ENCODE measurements at places on chromosomes 4 and X. TPM values are rescaled to one million over a fixed set of nuclear protein-coding genes. Genes with fewer than 3 reads are reported as not detected.

GRCh38 chr4:6471307-6472007 lies 957 bp downstream of the PPP2R2C start:
- no peak overlapping the region for H3K27ac ChIP-seq
- peaks cover 77% of the 10 kb centered on the region for H3K27me3 ChIP-seq
- H3K4me3 ChIP-seq = peak overlapping the region; percentile 21
- H3K4me1 ChIP-seq = peaks cover 3% of the 10 kb centered on the region
- no peaks in the 10 kb centered on the region for H3K36me3 ChIP-seq

DNA sequence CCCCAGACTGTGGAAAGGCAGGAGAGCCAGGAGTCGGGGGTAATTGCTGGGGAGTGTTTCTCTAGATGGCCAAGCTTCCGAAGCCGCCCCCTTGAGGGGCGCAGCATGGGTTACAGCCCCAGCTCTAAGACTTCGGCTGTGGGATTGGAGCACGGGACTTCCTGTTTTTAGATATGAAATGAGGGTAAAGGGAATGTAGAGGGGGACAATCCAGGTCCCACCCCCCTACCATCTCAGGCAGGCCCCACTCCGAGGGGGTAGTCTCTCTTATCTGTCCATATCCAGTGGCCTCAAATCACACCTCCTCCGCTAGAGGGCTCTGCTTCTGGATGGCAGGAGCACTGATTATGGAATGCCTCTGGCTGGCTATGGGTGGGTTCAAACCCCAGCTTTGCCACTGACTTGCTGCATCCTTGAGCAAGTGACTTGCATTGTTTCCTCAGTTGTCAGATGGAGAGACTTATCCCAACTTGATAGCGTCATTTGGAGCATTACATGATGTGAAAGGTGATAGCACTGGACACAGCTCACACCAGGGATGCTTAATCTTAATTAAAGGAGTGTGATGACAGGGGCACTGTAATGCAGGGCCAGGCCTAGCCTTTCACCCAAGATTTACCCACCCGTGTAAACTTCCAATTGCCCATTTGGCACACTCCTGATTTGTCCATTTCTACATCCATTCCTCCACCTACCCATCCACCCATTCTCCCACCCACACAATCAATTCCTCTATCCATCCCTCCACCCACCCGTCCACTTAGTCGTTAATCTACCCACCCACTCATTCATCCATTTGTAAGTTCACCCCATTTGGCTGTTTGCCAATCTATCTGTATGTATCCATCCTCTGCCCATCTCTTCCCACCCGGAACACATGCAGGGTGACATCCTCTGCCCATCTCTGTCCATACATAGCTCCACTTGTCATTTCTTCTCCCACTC lies 848 bp upstream of the KCND1 start:
- H3K27ac ChIP-seq = peak overlapping the region; percentile 87
- H3K36me3 ChIP-seq = peaks cover 11% of the 10 kb centered on the region
- DNase-seq = no peak
- H3K27me3 ChIP-seq = no peaks in the 10 kb centered on the region
- peaks cover 5% of the 10 kb centered on the region for H3K4me1 ChIP-seq
- H3K4me3 ChIP-seq = peak overlapping the region; percentile 69

DNA sequence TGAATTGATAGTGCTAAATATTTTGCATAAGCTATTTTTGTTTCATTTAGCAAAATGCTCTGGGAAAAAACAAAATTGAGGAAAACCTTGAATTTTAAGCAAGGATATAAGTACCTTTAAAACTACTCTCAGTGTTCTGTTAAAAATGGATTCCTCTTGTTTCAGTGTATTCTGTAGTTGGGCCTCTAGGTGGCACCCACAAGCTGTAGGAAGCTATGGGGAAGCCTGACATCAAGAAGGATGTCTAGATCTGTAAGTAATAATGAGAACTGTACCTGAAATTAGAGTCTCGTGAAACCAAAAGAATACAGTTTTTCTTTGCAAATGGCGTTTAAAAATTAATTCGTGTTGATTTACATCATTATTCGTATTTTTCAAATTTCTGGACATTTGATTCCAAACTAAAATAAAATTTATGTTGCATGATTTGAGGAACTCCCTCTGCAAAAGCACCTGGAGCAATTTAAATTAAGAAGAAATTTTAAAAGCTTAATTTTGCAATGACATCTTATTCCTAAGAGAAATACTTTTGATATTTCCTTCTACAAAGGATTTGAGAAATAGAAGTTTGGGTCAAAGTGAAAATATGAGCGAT lies 51.2 kb downstream of the TMPRSS11E start:
- H3K4me1 ChIP-seq = peaks cover 17% of the 10 kb centered on the region
- H3K27ac ChIP-seq = peak overlapping the region; percentile 69

DNA sequence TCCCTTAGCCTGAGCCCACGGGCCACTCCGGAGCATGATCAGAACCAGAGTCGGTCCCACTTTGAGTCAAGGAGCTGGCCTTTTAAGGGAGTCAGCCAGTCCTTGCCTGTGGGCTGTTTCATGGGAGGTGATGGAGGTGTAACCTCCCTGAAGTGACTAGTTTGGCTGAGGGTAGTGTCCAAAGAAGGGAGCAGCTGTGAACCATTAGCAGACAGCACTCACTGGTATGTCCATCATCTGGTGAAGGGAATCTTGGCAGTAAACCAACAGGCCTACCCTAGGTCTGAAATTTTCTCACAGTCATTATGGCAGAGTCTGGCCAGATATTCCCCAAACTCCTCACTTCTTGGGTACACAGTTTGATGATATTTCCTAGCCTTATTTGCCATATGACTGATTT lies 12.3 kb upstream of the REPS2 start:
- H3K4me3 ChIP-seq = no peak overlapping the region
- no peaks in the 10 kb centered on the region for H3K36me3 ChIP-seq
- DNase-seq = no peak
- peaks cover 14% of the 10 kb centered on the region for H3K27me3 ChIP-seq

The UGT2B10 gene
- total RNA-seq = not detected

The HPGD gene
- total RNA-seq = 3.4 TPM

GRCh38 chrX:13864264-13864663 lies 47.4 kb upstream of the GPM6B start:
- no peaks in the 10 kb centered on the region for H3K4me1 ChIP-seq
- no peak overlapping the region for H3K27ac ChIP-seq
- H3K27me3 ChIP-seq = no peaks in the 10 kb centered on the region

DNA sequence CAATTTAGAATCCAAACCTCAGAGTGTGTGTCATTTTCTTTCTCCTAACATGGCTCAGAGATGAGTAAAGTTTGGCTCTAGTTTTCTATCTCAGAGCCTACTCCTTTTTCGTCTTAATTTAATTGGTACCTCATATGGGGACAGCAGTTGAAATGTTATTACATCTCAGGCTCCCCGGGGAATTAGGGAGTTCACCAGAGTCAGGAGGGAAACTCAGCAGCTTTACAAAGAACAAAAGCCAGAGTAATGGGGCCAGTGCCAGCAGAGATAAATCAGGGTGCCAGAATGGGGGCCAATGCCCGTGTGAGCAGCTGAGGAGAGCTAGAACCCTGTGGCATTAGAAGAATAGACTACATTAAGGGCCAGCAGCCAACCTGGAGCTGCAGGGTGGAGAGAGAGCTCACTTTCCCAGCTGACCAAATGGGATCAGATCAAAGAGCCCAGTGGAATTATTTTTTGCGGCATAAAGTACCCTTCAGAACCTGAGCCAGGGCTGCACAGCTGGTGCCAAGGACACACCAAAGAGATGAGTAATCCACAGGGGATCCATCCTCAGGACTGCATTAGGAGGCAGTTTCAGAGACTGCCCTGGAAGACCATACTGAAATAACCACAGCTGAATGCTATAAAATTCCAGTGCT lies 207.1 kb upstream of the DKK2 start:
- H3K4me3 ChIP-seq = no peak overlapping the region
- H3K4me1 ChIP-seq = no peaks in the 10 kb centered on the region
- H3K27me3 ChIP-seq = no peaks in the 10 kb centered on the region
- DNase-seq = no peak

The MAP9 gene
- 33.2 TPM for total RNA-seq

DNA sequence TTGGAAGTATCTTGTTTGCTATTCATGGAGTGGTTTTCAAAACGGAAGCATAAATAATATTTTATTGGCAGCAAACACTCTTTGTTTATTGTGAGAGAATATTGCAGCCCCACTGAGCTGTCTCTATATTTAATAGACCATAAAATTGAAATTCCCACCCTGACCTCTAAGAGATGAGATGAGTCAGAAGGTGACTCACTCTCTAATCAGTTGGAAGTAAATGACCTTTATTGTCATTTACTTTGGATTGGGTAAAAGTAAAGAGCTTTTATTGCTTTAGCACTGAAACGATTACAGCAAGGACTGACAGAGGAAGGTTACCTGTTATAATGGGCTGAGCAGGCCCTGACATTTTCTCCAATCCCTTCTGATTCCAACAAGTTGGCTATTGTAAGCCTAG lies 55.0 kb downstream of the SYTL5 start:
- no peak overlapping the region for H3K27ac ChIP-seq
- H3K4me1 ChIP-seq = peaks cover 2% of the 10 kb centered on the region
- peaks cover 1% of the 10 kb centered on the region for H3K36me3 ChIP-seq
- DNase-seq = no peak
- no peak overlapping the region for H3K4me3 ChIP-seq

DNA sequence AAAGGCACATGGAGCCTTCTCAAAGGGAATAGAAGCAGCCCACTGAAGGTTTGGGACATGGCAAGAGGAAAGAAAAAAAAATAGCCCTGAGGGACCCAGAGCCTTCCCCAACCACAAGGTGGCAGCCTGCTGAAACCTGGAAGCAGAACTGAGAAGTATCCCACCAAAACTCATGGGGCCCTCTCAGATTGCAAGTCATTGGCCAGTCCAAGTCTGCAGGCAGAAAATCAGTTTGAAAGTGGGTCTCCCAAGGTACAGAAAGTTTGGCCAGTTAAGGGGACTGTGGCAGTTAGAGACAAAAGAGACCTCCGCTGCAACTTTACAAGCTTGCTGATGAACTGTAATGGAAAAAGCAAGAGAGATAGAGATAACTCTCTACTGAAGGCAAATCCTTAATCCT lies 155.8 kb downstream of the ANTXR2 start:
- peaks cover 8% of the 10 kb centered on the region for H3K4me1 ChIP-seq
- no peak for DNase-seq
- H3K36me3 ChIP-seq = peaks cover 6% of the 10 kb centered on the region
- no peaks in the 10 kb centered on the region for H3K27me3 ChIP-seq
- H3K27ac ChIP-seq = no peak overlapping the region
- H3K4me3 ChIP-seq = no peak overlapping the region

The CXCL11 gene
- total RNA-seq = not detected

DNA sequence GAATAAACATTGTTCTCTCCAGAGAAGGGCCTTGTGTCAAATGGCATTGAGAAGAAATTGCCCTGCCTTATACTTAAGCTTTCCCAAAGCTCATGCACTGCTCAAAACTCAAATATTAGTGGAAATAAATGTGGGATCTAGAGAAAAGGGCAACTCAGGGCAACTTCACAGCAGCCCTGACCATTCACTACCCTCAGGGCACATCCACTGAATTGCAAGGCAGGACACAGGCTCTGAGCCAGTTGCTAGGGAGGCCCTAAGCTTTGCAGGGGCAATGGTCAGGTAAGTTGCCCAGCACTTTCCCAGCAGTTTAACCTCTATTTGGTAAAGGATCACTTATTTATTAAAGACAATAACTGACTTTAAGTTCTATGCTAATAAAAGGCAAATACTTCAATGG lies 255.3 kb upstream of the TEX13A start:
- H3K4me1 ChIP-seq = peaks cover 7% of the 10 kb centered on the region
- H3K36me3 ChIP-seq = no peaks in the 10 kb centered on the region
- H3K27ac ChIP-seq = no peak overlapping the region
- no peak for DNase-seq
- H3K27me3 ChIP-seq = no peaks in the 10 kb centered on the region

DNA sequence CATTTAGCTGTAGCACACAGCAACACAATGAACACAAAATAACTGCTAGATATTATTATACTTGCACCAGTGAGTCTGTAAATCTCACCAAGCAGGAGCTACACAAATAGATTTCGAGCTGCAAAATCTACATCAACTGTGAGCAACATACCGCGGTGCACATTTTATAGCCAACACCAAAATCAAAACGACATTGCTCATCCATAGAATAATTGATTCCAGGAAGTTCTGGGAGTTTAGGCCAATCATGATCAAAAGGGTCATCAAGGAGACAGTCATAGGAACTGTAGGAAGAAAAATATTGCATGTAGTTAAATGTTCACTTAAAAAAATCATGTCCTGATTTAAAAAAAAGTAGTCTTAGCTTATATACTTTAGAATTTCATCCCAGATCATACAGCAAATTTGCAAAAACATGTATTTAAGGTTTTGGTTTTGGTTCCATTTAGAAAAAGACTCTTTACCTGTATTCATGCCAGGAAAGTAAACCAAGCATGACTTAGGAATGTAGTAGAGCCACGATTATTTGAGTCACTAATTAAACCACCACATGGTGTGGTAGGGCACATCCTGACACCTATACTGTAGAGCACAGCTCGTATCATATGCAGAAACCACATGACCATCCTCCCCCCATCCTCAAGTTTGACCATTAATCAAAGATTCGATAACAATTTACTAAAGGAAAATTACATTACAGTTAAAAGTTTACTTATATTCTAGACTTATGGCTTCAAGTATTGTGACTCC lies 250.4 kb downstream of the ADAMTS3 start:
- DNase-seq = no peak
- no peaks in the 10 kb centered on the region for H3K4me1 ChIP-seq
- no peak overlapping the region for H3K27ac ChIP-seq
- H3K27me3 ChIP-seq = no peaks in the 10 kb centered on the region
- no peak overlapping the region for H3K4me3 ChIP-seq

DNA sequence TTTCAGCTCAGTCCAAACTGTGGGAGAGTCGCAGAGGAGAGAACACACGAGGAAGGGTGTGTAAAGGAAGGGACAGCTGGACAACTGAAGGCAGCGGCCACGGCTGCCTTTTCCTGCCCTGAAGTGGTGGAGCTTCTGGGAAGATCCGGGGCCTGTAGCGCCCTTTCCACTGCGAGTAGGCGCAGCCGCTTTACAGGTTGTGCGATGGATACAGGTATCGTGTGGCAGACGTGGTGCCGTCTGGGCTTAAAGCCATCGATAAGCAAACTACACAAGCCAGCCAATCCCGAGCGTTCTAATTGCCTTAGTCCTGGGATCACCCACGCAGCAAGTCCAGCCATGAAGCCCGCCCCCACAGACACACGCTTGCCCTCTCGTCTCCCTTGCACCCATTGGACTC lies 15.4 kb downstream of the NKX6-1 start:
- no peak overlapping the region for H3K4me3 ChIP-seq
- H3K27me3 ChIP-seq = peaks cover 76% of the 10 kb centered on the region
- peaks cover 17% of the 10 kb centered on the region for H3K4me1 ChIP-seq

The PPEF2 gene
- not detected for total RNA-seq

GRCh38 chr4:38020386-38020785 lies 60.2 kb downstream of the PTTG2 start:
- H3K4me1 ChIP-seq = peaks cover 18% of the 10 kb centered on the region
- peaks cover 29% of the 10 kb centered on the region for H3K36me3 ChIP-seq
- H3K27me3 ChIP-seq = no peaks in the 10 kb centered on the region
- DNase-seq = no peak
- H3K4me3 ChIP-seq = no peak overlapping the region

GRCh38 chr4:15365641-15366040 lies 62.2 kb upstream of the C1QTNF7 start:
- no peaks in the 10 kb centered on the region for H3K36me3 ChIP-seq
- no peaks in the 10 kb centered on the region for H3K27me3 ChIP-seq
- no peak overlapping the region for H3K4me3 ChIP-seq
- H3K27ac ChIP-seq = no peak overlapping the region
- peaks cover 6% of the 10 kb centered on the region for H3K4me1 ChIP-seq
- DNase-seq = no peak

GRCh38 chr4:74369855-74370254 lies 4.9 kb downstream of the EREG start:
- peaks cover 37% of the 10 kb centered on the region for H3K27me3 ChIP-seq
- H3K4me1 ChIP-seq = no peaks in the 10 kb centered on the region
- DNase-seq = no peak
- H3K36me3 ChIP-seq = no peaks in the 10 kb centered on the region
- H3K4me3 ChIP-seq = no peak overlapping the region
- no peak overlapping the region for H3K27ac ChIP-seq

GRCh38 chr4:84862064-84862463 lies 104.4 kb downstream of the WDFY3 start:
- DNase-seq = no peak
- no peaks in the 10 kb centered on the region for H3K27me3 ChIP-seq
- peaks cover 16% of the 10 kb centered on the region for H3K36me3 ChIP-seq
